Uterus (tissue), 4 donors: ENCODE measurements at places on chromosomes 5 and 9.

GRCh38 chr5:77400645-77401044 lies 91.5 kb downstream of the WDR41 start:
- DNase-seq, result no peak
- no peaks in the 10 kb centered on the region for H3K27me3 ChIP-seq
- H3K36me3 ChIP-seq, result no peaks in the 10 kb centered on the region
- no peak overlapping the region for H3K27ac ChIP-seq

DNA sequence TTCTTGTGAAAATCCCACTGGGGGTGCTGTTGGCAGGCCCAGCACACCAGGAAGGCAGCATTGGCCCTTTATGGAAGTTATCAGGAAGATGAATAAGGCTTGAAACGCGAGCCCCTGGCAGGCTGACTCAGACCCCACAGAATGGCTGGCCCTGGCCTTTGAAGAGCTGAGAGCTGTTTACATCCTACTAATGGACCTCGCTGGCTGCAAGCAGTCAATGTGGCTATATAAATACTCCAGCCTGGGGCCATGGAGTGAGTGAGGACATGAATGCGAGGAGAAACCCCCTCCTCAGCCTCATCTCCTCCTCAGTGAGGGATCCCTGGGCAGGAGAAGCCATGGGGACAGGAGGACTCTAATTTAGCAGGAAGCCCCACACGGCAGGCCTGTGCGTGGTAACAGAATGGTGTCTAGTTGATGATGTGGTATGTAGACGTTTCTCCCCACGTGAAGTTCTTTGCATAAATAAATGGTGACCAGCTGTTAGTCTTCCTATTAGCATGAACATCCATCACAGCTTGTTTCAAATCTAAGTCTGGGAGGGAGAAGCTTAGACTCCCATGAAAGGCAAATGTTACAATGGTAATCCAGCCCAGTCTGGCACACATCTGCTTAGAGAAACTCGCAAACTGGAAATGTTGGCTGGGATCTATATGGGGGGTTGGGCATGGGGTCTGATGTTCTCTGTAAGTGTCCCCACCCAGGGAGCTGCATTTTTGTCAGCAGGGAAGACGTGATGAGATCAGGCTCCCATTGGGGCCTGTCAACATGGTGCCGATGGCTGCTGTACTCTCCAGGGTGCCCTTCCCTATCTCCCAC lies 175.1 kb upstream of the PITX1 start:
- peak; percentile 57 for DNase-seq
- peak overlapping the region; percentile 71 for H3K27ac ChIP-seq
- no peaks in the 10 kb centered on the region for H3K27me3 ChIP-seq
- no peaks in the 10 kb centered on the region for H3K4me1 ChIP-seq
- H3K4me3 ChIP-seq, result no peak overlapping the region

GRCh38 chr5:118017536-118017935 lies 970.8 kb downstream of the DTWD2 start:
- H3K27ac ChIP-seq, result no peak overlapping the region
- H3K4me3 ChIP-seq, result no peak overlapping the region
- no peak for DNase-seq
- H3K4me1 ChIP-seq, result no peaks in the 10 kb centered on the region

DNA sequence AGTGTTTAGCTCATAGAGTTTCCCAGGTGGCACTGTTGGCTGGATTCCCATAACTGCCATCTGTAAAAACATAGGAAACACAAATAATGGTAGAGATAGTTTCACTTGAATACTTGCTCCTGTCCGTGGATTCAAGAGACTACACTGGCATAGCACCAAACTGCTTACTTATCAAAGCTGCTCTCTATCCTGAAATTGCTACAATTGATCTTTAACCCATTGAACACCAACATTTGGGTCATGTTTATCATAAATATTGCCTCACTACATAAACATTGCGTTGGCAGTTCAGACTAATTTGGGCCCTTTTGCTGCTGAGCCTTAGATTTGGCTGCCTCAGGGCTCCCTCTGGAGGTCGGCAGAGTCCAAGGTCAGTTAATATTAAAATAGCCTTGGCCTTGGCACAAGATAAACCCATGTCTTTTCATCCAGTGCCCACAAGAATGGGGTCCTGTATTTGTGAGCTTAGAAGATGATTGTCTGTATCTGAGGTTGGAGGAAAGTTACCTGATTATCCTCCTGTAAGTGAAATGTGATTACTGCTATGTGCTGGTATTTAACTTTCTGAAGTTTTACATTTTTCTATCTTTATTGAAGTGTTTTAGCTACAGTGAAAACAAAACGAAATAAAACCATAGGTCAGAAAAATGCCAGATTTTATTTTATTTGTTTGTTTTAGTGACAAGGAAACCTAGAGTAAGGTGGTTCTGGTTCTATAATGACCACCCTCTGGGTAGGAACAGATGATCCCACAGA lies 4.0 kb upstream of the RANBP3L start:
- H3K27me3 ChIP-seq, result no peaks in the 10 kb centered on the region
- H3K4me3 ChIP-seq, result no peak overlapping the region
- DNase-seq, result peak; percentile 40
- no peaks in the 10 kb centered on the region for H3K36me3 ChIP-seq
- no peaks in the 10 kb centered on the region for H3K4me1 ChIP-seq

GRCh38 chr5:1161108-1161832 lies 40.1 kb upstream of the SLC6A19 start:
- H3K36me3 ChIP-seq, result no peaks in the 10 kb centered on the region
- no peak overlapping the region for H3K4me3 ChIP-seq
- no peak overlapping the region for H3K27ac ChIP-seq

- H3K4me1 ChIP-seq, result no peaks in the 10 kb centered on the region
- no peaks in the 10 kb centered on the region for H3K27me3 ChIP-seq
- H3K27ac ChIP-seq, result no peak overlapping the region
Measured at GRCh38 chr5:9241479-9242305, 304.2 kb downstream of the SEMA5A start.

DNA sequence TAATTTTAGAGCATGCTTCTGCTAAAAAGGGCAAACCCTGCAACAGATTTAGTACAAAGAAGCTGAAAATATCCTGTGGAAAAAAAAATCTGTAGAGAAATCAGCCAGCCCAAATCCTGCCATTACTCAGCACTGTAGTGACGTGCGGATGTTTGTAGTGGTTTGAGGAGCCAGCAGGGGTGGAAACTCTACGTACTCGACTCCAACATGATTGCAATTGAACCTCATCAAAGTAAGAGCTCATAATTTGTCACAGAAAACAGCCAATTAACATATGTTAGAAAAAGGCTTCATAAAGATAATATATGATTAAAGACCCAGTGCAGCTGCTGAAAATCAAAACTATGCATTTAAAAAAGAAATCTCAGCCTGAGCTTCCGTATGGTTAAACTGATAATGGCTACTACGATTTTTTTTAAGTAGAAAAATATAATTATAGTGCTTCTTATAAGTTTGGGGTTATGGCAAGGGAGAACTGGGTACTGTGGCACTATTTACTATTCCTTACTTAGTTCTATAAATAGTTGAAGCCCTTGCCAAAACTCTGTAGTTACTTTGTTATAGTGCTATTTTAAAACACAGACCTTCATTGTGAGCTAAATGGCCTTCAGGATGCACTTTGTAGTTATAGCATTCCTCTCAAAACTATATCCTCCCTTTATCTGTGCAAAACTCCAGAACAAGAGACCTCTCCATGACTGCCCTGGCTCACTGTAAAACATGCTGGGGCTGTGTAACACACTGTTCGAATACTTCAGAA lies 49.4 kb downstream of the MEF2C start:
- no peaks in the 10 kb centered on the region for H3K36me3 ChIP-seq
- no peaks in the 10 kb centered on the region for H3K27me3 ChIP-seq
- no peak overlapping the region for H3K4me3 ChIP-seq
- no peaks in the 10 kb centered on the region for H3K4me1 ChIP-seq

GRCh38 chr5:94375801-94376200 lies 242.6 kb downstream of the KIAA0825 start:
- no peaks in the 10 kb centered on the region for H3K36me3 ChIP-seq
- H3K27me3 ChIP-seq, result no peaks in the 10 kb centered on the region
- H3K4me1 ChIP-seq, result no peaks in the 10 kb centered on the region
- H3K27ac ChIP-seq, result no peak overlapping the region
- H3K4me3 ChIP-seq, result no peak overlapping the region

DNA sequence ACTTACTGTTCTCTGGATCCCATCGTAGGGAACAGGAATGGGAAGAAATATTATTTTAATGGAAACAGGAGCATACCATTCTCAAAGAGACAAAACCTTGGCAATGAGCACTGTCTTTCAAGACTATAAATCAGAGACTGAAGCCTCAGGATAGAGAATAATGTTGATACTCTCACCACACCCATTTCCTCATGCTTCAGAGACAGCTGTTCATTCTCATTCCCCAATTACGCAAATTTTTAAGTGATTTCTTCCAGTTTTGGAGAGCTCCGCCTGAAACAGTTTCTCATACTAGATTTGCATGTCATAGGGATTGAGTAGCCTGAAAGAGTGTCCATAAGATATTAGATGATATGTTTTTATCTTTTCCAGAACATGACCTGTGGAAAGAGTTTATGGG lies 290.5 kb upstream of the RASA1 start:
- H3K27me3 ChIP-seq, result no peaks in the 10 kb centered on the region
- H3K4me3 ChIP-seq, result no peak overlapping the region
- no peak overlapping the region for H3K27ac ChIP-seq

- H3K4me1 ChIP-seq, result no peaks in the 10 kb centered on the region
- H3K4me3 ChIP-seq, result no peak overlapping the region
- no peaks in the 10 kb centered on the region for H3K36me3 ChIP-seq
- no peak overlapping the region for H3K27ac ChIP-seq
- no peak for DNase-seq
Measured at GRCh38 chr5:121982146-121982892, 20.5 kb downstream of the SRFBP1 start.

GRCh38 chr5:78541086-78541654 lies 107.4 kb downstream of the LHFPL2 start:
- H3K4me3 ChIP-seq, result no peak overlapping the region
- no peaks in the 10 kb centered on the region for H3K27me3 ChIP-seq
- H3K36me3 ChIP-seq, result no peaks in the 10 kb centered on the region
- no peak for DNase-seq

DNA sequence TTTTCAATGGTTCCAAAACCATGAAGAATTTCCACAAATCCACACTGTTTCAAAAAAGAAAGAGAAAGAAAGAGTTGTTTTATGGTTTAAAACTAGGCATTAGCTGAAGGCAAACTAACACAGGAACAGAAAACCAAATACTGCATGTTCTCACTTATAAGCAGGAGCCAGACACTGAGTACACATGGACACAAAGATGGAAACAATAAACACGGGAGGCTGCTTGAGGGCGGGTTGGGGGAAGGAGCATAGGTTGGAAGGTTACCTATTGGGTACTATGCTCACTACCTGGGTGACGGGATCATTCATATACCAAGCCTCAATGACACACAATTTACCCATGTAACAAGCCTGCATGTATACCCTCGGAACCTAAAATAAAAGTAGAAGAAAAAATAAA lies 45.0 kb downstream of the SEMA6A start:
- H3K27me3 ChIP-seq, result no peaks in the 10 kb centered on the region
- no peak for DNase-seq
- H3K4me3 ChIP-seq, result no peak overlapping the region
- no peak overlapping the region for H3K27ac ChIP-seq

DNA sequence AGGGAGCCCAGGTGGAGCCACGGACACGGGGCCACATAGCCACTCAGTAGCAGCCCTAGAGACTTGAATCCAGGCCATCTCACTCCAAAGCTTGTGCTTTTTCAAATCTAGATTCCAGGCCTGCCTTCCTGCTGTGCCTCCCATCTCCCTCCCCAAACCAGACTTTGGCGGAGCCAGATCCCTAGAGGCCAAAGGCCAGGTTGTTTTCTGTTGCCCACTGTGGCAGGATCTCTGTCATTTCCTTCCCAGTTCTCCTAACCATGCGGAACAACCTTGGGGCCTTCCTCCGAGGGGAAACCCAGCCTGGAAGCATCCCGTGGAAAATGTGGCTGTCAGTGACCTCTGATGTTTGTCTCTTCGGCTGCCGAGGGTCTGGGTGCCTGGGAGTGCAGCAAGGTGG lies 16.4 kb upstream of the RPS14 start:
- no peaks in the 10 kb centered on the region for H3K36me3 ChIP-seq
- H3K4me3 ChIP-seq, result no peak overlapping the region
- H3K4me1 ChIP-seq, result no peaks in the 10 kb centered on the region
- peak overlapping the region; percentile 79 for H3K27ac ChIP-seq

GRCh38 chr5:9722601-9723180 lies 92.5 kb upstream of the TAS2R1 start:
- no peak overlapping the region for H3K4me3 ChIP-seq
- no peaks in the 10 kb centered on the region for H3K4me1 ChIP-seq
- H3K36me3 ChIP-seq, result no peaks in the 10 kb centered on the region
- DNase-seq, result no peak
- no peaks in the 10 kb centered on the region for H3K27me3 ChIP-seq

- DNase-seq, result no peak
- H3K27me3 ChIP-seq, result no peaks in the 10 kb centered on the region
- H3K4me3 ChIP-seq, result no peak overlapping the region
Measured at GRCh38 chr5:45093377-45093776, 284.6 kb downstream of the MRPS30 start.

DNA sequence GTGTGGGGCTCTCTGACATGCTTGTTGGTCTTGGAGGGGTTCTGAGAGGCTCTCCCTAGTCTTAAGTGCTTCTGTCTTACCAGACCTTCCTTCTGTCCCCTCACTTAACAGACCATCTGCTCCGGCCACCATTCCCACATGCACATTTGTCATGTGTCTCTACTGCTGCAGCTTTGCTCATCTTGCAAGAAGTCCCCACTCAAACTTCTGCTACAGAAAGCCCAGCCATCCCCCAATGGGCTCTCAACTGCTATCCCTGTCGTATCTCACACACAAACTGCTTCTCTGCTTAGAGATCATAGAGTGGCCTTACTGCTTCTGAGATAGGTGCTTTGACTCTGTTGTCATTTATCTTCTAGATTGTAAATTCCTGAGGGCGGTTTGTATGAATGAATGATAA lies 69.4 kb downstream of the NUP214 start:
- H3K4me3 ChIP-seq, result no peak overlapping the region
- no peaks in the 10 kb centered on the region for H3K27me3 ChIP-seq
- no peaks in the 10 kb centered on the region for H3K36me3 ChIP-seq
- H3K4me1 ChIP-seq, result no peaks in the 10 kb centered on the region
- no peak overlapping the region for H3K27ac ChIP-seq

DNA sequence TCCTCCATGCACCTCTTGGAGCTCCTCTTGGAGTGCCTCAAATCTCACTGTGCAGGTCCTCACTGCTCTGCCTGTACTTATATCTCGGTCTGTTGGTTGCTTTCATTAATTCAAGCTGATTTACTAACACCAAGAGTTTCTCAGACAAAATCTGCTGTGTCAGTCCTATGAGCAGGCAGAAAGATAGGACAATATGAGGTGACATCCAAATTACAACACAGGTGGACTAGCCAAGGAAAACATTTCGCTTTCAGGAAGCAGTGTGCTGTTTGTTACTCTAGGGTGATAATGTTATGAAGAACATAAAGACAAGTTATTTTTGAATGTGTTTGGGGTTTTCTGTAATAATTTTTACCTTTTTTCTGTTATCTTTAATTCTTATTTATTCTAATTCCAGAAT lies 264.1 kb upstream of the ANKH start:
- H3K4me3 ChIP-seq, result no peak overlapping the region
- no peak overlapping the region for H3K27ac ChIP-seq
- H3K36me3 ChIP-seq, result no peaks in the 10 kb centered on the region
- no peak for DNase-seq
- no peaks in the 10 kb centered on the region for H3K4me1 ChIP-seq
